ENCODE measurements at places on chromosomes 2 and 18.

- DNase-seq, result no peak
Observed at GRCh38 chr2:31205186-31205585, 12.1 kb downstream of the CAPN14 start.

- no peak for DNase-seq
Observed at GRCh38 chr2:216698895-216699294, 3.5 kb upstream of the IGFBP5 start.

- DNase-seq, result peak; percentile 24
Observed at GRCh38 chr2:135600915-135601314, 69.6 kb downstream of the R3HDM1 start.

DNA sequence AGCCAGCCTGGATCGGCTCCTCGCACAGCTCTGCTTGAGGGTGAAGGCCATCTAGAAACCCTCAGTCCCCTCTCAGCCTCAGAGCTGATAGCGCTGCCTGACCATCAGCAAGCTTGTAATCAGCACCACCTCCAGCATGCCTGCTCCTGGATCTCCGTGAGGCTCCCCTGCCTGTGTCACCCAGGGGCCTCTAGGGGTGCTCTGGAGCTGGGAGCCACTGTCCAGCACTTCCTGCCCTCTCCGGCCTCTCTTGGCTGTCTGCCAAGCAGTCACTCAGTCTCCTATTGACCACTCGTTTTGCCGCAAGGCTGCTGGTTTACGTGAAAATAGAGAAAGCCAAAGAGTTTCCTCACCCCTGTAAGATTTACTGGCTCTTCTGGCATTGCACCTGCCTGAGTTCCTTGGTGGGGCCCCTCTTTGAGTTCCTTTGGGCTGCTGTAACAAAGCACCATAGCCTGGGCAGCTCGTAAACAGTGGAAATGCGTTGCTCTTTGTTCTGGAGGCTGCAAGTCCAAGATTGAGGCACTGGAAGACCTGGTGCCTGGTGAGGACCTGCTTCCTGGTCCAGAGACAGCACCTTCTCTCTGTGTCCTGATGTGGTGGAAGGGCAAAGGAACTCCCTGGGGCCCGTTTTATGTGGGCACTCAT lies 17.9 kb downstream of the CAPN10 start:
- no peak for DNase-seq

GRCh38 chr2:199070322-199070949 lies 387.3 kb downstream of the SATB2 start:
- no peak for DNase-seq

GRCh38 chr2:15729709-15730544 lies 138.3 kb downstream of the DDX1 start:
- no peak for DNase-seq

DNA sequence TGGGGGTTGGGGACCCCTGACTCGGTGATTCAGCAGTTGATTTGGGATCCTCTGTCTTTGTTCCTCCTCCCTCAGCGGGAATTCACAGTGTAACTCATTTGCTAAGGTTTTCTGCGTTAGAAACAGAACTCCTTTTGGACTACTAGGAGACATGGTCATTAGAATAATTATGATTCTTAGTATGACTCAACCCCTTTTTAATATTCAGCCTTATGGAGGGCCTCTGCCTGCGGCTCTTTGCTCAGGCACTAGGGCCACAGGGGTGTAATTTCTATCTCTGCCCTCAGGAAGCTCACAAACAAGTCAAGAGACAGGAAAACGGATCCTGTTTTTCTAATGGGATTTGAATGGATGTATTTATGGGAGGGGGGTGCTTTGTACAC lies 117.4 kb downstream of the SPTBN1 start:
- DNase-seq, result no peak

DNA sequence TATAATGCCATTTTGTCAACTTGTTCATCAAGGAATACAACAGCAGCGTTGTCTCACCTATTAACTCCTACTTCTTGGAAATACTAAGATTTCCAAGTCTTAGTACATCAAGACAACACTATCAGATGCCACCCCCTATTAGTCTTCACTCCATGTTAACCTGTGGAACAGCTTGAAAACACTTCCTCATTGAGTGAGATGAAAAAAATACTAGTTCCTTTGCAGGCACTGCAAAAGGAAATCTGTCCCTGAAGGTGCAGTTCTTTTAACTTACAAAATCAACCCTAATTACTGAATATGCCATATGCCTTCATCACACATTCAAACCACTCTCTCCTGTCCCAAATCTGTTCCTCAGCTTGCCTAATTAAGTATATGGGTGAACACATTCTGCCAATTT lies 4.0 kb downstream of the CWC22 start:
- no peak for DNase-seq

- DNase-seq, result peak; percentile 93
Observed at GRCh38 chr18:73861771-73862170, 285.9 kb downstream of the FBXO15 start.

- no peak for DNase-seq
Observed at GRCh38 chr2:152532241-152532640, 185.0 kb downstream of the PRPF40A start.

DNA sequence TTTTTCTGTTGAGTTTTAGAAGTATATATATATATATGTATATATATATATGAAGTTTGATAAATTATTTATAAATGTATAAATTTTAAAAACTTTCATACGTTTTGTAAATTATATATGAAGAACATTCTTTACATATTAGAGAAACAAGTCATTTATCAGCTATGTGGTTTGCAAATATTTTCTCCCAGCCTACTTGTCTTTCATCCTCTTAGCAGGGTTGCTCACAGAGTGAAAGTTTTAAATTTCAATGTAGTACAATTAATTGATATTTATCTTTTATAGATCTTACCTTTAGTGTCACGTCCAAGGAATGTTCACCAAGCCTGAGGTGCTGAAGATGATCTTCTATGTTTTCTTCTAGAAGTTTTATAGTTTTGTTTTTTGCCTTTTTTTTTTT lies 78.3 kb upstream of the HS6ST1 start:
- no peak for DNase-seq

- DNase-seq, result peak; percentile 4
Observed at GRCh38 chr2:175621821-175622220, 380.2 kb downstream of the LNPK start.

- DNase-seq, result no peak
Observed at GRCh38 chr2:133504566-133505505, 63.4 kb downstream of the NCKAP5 start.

- no peak for DNase-seq
Observed at GRCh38 chr2:180652794-180653193, 327.6 kb upstream of the UBE2E3 start.

DNA sequence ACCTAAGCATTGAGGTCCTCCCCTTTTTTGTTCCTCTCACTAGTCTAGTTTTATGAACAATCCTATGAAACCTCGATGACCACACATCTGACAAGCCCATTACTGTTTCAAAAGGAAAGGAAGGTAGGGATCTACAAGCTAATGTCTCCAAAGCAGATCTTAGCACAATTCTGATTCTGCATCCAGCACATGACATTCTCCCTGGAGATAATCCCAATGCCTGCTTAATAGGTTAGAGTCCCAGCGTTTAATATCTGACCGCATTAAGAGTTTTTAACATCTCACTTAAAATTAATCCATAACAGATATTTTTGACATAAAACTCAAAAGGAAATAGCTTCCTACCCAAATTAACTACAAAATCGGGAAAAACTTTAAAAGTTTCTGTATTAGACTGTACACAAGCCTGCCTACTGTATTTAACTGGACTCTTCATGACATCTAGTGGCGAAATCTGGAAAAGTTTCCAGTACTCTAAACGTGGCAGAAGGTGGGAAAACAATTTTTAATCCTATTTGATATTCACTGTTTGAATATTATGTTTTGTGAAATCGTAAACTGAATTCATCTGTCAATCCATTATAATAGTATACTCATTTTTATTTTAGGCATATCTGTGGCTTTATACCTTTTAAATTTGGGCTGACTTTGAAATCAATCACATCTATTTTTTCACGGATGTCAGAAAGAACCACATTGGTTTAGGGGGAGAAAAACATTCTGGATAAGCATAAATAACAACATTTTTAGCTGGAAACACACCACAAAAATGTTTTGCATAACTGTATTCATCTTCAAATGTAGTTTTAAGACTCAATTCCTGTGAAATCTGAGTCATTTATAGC lies 62.4 kb downstream of the TXNL1 start:
- DNase-seq, result peak; percentile 41

GRCh38 chr2:216317831-216318520 lies 54.3 kb downstream of the MARCHF4 start:
- no peak for DNase-seq

DNA sequence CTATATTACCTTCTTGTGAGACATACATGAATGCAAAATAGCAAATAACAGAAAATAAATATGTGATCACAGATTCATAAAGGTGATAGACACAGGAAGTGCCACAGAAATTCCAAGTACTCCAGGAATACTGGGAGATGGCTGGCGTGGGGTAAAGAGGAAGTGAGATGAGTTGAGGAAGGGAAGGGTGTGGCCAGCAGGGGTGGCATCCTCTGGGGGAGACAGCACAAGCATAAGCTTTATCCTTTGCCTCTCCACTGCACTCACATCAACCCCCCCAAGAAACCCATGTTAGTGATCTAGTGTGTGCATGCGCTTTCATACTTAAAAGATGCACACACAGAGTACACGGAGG lies 94.8 kb upstream of the B3GNT7 start:
- no peak for DNase-seq

DNA sequence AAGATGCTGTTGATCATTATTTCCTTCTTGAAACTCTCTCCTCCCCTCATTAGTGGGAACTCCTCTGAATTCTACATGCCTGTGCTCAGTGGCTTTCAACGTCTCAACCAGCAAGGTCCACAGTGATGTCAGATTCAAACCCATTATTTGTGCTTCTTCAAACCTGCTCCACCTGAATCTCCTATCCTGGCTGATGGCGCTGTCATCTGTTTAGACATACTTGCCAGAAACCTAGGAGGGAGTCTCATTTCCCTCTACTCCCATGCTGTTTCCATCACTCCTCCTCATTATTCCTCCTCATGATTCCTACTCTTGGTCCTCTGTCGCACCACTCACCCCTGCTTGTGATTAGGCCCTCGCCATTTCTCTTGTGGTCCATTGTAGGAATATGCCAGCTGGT lies 2.9 kb upstream of the LPIN2 start:
- DNase-seq, result no peak

GRCh38 chr2:120601566-120601965 lies 134.1 kb upstream of the GLI2 start:
- DNase-seq, result no peak

- DNase-seq, result no peak
Observed at GRCh38 chr2:33131111-33131510, 184.4 kb downstream of the LTBP1 start.

Measured in Jurkat, Clone E6-1 (cell line).